ENCODE measurements at places on chromosomes 3 and 15. TPM values are rescaled to one million over a fixed set of nuclear protein-coding genes. Genes with fewer than 3 reads are reported as not detected.

PDZRN3 gene
- total RNA-seq, result not detected

CLSTN2 gene
- total RNA-seq, result not detected

CLDN1 gene
- total RNA-seq, result not detected

AGBL1 gene
- not detected for total RNA-seq

SLC49A4 gene
- 3.2 TPM for total RNA-seq

ADGRG7 gene
- total RNA-seq, result not detected

GPR62 gene
- total RNA-seq, result not detected

COL7A1 gene
- total RNA-seq, result 1.6 TPM

Data from activated naive CD8-positive, alpha-beta T cell treated with anti-CD3 and anti-CD28 coated beads, Interleukin-2, amount 10 ng/mL, durations not matched to agents 7 days and 5 days (primary cell).